ENCODE measurements at places on chromosomes 6 and 20.

DNA sequence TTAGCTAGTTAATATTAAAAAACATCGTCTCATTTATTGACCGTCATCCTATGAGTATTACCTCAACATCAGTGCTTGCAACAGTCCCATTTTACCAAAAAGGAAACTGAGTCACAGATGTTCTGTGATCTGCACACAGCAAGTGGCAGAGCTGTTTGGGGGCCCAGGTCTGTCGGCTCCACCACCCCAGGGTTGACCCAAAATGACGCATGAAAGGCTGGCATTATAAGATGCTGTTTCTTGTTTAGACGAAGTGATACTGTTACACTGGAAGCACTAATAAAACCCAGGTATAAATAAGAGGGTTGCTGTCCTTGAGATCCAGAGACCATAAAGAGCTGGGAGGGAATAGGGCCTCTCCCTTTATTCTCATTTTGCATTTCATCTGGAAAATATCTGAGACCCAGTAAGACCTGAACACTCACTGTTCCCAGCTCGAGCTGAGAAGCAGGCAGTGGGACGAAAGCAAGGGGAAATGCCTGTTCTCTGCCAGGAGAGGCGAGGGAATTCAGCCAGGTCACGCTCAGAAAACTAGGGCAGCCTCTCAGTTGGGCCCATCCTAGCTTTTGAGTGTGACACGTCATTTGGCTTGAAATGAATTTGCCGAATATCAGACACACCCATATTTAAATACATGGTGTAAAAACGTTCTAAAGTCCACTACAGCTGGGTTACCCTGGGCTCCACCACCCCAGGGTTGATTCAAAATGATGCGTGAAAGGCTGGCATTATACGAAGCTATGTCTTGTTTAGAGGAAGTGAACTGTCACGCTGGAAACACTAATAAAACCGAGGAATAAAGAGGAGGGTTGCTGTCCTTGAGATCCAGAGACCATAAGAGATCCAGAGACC is 1.4 kb upstream of the MICAL1 start:
- no peak for DNase-seq

DNA sequence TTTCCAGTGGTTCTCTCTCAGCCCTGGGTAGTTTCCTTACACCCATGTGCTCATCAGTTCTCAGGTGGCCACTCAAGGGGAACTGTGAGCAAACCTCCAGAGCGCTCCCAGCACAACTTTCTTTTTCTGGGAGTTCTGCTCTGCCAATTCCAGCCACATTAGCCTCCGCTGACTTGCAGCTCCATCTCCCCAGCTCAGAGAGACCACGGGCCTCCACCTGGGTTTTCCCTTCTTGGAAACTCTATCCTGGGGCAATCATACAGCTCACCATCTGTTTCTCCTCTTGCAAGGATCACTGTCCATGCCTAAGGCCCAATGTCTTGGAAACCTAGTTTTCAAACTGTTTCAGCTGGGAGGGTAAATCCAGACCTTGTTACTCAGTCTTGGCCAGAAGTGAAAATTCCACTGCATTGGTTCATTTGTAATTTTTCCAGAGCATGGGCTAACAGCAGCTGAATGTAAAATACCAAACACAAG is 129.9 kb downstream of the EYA2 start:
- no peak for DNase-seq

DNA sequence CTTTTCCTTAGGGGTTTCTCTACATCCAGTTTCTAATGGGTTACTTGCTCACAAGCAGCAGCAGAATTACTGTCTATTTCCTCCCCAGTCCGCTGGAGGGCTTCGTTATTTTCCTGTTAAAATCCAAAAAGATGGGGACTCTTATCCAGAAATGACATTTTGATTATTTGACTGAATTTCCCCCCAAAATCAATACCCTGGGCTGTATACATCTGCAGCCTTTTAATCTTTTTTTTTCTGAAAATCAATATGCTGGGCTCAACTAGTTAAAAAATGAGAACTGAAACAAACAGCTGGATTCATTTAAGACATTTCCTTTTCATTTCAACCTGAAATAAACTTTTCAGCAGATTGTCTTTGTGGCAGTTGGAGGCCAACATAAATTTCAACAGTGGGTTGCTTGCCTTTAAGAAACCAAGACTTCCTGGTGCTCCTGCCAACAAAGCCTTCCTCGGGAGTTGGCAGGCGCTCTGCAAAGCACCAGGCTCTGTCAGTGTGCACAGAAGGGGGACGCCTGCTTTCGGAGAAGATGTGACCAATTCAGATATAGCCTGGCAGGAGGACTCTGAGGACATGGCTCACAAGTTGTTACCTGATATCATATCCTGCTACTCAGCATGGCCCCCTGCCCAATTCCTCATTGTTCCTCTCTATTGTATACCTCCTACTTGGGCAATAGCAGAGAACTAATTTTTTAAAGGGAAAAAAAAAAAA is 204.7 kb upstream of the ARG1 start:
- DNase-seq: no peak

DNA sequence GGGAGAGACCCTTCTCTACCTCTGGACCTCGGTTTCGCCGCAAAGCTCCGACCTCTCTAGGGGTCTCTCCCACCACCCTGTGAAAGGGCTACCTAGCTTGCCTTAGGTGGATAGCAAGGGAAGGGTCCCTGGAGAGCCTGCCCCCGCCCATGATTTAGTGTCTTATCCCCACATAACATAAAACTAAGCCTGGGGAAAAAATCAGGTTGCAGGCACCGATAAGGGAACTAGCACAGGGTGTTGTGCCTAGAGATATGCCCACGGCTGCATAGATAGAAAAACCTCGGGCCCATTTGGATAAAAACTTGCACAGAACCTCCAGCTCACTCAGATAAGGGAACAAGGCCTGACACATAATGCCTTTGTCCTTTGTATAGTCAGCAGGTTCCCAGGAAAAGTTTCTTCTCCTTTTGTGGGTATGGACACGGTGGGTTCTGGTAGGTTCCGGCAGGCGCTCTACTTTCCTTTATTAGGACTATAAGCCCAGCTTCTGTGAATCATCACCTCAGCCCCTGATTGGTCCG is 846 bp downstream of the ZSCAN31 start:
- DNase-seq: no peak

DNA sequence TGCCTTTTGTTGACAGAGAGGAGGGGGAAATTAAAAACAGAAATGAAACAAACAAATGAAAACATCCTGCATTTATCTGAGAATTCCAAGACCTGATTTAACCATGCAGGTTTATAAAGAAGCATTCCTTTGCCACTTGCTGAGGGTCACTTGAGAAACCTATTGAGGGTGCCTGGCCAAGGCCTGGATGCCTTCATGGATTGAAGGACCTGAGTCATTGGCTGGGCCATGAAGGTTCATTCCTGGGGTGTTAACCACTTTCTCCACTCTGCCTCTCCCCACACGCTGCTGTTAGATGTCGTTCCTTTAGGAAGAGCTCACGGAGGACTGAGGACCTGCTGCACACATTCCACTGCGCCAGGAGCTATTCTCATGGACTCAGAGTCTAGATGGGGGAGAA is 49.7 kb downstream of the DAAM2 start:
- no peak for DNase-seq

GRCh38 chr6:38056361-38056760 is 236.8 kb downstream of the ZFAND3 start:
- DNase-seq: no peak

DNA sequence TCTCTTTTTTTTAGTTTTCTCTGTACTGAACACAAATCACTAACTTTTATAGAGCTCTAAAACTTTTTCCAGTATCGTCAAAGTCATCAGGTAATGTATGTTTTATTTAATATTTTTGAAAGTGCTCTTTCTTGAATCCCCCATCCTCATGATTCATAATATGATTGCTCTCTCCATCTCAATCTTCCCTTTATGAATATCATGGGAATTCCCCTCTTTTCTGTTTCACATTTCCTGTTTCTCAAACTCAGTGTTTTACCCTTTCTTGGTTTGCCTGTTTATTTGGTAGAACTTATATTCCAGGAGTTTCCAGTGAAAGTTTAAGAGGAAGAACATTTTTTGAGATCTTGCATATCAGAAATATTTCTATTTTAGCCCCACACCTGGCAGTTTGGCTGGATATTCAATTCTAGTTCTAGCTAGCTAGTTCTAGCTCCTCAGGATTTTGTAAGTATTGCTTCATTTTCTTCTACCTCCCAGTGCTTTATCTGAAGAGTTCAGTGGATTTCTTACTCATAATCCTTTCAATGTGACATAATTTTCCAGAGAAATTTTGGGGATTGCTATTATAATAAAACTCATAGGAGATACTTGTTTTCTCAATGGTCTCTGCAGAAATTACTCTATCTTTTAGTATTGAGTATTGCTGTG is 6.1 kb upstream of the C6orf58 start:
- no peak for DNase-seq

DNA sequence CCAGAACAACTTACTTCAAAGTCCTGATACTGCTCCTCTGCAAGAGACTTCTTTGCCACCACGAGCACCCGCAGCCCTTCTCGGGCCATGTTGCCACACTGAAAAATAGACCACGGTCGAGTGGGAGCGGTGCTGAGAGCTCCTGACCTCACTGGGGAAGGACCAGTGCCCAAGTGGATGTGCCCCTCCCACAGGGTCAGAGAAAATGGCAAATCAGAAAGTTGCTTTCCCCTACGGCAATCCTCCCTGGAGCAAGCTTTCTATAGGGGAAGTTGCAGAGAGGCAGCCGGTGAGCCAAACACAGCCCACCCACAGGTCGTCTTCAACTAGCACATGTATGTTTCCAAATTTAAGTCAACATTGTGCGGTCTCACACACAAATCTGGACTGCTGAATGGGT is 85.1 kb upstream of the NFATC2 start:
- no peak for DNase-seq

DNA sequence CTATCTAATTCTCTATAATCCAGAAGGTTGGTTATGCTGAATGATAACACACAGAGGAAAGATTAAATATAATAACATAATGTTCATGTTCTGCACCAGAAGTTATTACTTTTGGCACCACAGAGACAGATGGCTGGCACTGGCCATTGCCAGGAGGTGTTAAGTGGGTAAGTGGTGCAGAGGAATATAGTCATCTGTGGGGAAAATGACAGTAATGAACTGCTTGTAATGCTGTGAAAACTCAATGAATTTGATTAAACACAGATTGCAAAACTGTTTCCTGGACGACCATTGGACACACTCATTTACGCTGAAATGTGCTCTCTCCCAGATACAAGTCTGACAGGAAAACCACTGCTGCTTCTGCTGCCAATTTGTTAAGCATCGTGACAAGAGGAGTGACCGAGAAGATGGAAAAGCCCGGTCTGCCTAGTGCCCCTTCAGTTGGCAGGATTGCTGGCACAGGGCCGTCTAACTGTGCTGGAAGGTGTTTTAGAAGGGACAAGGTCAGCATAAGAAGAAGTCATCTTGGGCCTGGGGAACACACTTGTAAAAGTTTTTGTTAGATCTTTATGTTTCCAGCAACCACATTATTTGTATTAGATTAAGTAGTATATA is 567.4 kb downstream of the CBLN4 start:
- no peak for DNase-seq

DNA sequence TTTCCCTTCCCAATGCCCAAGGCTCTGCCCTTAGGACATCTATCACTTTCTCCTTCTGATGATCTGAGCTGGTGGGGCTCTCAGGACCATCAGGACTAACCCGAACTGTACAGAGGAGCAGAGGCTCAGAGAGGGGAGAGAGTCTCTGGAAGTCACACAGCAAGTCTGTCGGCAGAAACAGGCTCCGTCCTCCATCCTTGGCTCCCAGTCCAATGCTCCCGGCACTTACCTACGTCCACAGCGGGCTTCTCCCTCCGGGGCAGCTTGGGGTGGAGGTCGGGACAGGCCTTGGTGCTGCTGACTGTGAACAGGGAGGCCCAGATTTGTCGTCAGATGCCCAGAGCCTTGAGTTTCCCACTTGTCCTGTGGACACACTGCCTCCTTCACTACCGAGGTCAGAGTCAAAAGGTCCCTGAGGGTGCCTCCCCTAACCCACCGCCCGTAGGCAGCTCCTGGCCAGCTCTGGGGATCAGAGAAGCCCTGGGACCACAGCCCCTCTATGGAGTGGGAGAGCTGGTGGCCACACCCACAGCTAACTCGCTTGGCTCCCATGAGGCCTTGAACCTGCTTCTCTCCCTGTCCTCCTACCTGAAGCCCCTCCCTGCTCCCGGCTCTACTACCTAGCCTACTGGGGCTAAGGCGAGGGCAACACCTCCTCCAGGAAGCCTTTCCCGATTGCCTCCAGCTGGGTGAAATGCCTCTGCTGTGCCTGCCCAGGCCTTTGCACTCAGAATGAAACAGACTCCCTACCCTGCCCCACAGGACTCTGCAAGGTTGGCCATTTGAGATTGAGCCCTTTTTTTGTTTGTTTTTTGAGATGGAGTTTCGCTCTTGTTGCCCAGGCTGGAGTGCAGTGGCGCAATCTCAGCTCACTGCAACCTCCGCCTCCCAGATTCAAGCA is 22.6 kb downstream of the VSTM2L start:
- DNase-seq: no peak

DNA sequence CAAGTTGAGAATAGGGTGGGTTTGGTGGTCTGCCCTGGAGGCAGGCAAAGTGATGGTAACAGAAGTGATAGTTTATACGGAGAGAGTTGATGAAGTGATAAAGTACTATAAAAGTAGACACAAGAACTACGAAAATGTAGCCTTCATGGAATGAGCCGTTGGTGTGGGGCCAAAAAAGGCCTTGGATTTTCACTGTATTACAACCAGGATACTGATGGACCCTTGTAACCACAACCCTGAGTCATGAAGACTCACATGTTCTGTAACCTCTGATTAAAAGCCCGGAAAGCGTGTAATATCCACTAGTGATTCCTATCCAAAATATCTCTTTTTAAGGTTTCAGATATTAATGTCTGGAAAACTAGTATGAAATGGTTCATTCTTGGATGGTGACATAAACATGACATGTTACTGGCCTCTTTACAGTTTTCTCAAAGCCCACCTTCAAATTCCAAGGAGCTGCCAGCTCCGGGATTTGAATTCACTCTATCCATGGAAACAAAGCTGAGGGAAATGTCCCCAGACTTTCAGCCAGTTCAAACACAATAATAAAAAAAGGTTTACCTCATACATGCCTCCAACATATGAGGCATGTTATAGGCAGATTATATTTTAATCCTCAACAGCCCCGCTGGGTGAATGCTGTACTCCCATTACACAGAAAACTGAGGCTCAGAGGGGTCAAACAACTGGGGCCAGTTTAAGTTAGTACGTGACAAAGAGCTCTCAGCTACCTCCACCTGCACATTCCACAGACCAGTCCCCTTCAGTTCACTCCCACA is 55.4 kb downstream of the MRPL14 start:
- DNase-seq: no peak

- no peak for DNase-seq
Observed at GRCh38 chr6:150320442-150320841, 48.4 kb upstream of the IYD start.

DNA sequence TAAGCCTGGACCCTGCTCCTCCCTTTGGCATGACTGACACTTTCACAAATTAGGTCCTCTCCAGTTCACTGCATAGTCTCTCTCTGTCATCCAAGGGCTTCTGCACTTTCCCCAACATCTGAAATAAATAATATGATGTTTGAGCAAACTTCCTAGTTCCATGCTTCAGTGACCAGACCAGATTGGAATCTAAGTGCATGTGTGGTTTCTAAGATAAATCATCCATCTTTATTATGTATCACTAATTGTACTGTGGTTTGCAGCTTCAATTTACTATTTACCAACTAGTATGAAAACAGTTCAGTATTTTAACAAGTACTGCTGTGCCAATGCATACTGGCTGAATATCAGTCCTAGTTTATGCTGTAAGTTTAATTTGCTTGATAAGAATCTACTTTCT is 18.7 kb downstream of the SESN1 start:
- DNase-seq: no peak

Measured in activated CD4-positive, alpha-beta T cell treated with anti-CD3 and anti-CD28 coated beads for 24 hours (primary cell).